ENCODE measurements at places on chromosomes 4 and X. TPM values are rescaled to one million over a fixed set of nuclear protein-coding genes. Genes with fewer than 3 reads are reported as not detected.

P2RY4 gene
- 1.3 TPM for total RNA-seq

DTHD1 gene
- total RNA-seq = 0.15 TPM

SSX4B gene
- total RNA-seq = not detected

AMELX gene
- total RNA-seq = not detected

FAM200B gene
- total RNA-seq = 70.0 TPM

CYSLTR1 gene
- total RNA-seq = 0.15 TPM

RIPPLY1 gene
- total RNA-seq = not detected

NXF2B gene
- not detected for total RNA-seq

NUDT10 gene
- 17.7 TPM for total RNA-seq

VCX gene
- 2.0 TPM for total RNA-seq

HS6ST2 gene
- 15.2 TPM for total RNA-seq
